Activated naive CD8-positive, alpha-beta T cell treated with anti-CD3 and anti-CD28 coated beads, Interleukin-2, amount 50 U/mL, for 16 hours (primary cell): ENCODE measurements at places on chromosomes 7 and 10.
A peak's percentile ranks its signal among the peaks of the same experiment; 100 is the strongest.

GRCh38 chr10:48929413-48929990 is 10.1 kb downstream of the LRRC18 start:
- no peak for DNase-seq

GRCh38 chr10:51405580-51406351 is 293.6 kb downstream of the CSTF2T start:
- no peak for DNase-seq

DNA sequence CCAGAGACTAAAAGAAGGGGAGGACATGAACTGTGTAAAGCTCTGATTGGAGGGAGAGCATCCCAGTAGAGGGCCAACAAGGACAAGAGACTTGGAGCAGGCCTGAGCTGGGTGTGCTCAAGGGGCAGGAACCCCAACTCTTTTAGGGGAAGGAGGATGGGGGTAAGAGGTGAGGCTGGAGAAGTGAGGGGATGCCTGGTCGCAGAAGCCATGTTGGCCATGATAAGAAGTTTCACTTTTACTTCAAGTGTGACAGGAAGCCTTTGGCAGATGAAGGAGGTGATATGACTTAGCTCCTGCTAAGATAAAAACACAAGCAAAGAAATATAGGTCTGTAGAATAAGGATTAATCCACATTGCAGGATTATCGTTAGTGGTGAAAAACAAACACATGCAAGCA is 208.3 kb downstream of the JAZF1 start:
- DNase-seq = no peak

- peak; percentile 7 for DNase-seq
Observed at GRCh38 chr10:69914398-69915214, 112.9 kb downstream of the COL13A1 start.

DNA sequence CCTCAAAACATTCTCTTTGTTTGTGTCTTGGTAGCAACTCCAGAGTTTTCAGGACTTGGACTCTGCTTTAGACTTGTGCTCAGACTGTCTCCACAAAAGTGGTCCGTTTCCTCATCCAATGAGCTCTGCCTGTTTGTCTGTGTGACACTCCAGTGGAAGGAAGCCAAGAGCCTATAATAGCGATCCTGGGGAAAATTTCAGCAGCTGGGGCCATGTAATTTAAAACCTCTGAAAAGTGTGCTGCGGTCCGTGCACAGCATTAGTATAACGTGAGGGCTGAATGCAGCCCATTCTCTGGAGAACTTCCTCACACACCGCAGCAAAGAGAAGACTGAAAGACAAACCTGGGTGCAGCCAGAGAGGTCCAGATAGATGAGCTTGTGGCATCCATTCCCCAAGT is at the start of gene LRRC17:
LRRC17 (plus strand) TSS at position 259 of the 400 bp plus-strand sequence. CDS start 20,914 bp downstream, outside the sequence.
- DNase-seq = no peak

- DNase-seq = no peak
Observed at GRCh38 chr10:104300736-104301292, 31.8 kb downstream of the GSTO2 start.

DNA sequence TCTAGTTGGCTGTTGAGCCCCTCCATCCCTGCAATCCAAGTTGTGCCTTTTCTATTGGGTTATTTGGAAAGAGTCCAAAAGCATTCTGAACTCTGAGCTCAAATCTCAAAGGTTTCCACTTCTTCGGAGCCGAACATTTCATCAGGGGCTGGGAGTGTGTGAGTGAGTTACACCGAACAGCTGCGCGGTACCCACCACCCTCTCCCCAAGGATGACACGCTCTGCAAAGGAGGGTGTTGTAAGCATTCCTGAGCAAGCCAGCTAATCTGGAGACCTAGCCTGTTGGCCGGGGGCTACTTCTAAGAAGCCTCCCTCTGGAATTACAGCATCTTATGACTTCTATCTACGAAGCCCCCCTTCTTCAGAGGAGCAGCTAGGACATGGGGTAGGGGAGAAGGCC is 270.5 kb downstream of the CREB5 start:
- no peak for DNase-seq

GRCh38 chr7:94129443-94130140 is 125.4 kb upstream of the BET1 start:
- DNase-seq = no peak

GRCh38 chr10:12195281-12195602 is 449 bp downstream of the NUDT5 start:
- DNase-seq = no peak

DNA sequence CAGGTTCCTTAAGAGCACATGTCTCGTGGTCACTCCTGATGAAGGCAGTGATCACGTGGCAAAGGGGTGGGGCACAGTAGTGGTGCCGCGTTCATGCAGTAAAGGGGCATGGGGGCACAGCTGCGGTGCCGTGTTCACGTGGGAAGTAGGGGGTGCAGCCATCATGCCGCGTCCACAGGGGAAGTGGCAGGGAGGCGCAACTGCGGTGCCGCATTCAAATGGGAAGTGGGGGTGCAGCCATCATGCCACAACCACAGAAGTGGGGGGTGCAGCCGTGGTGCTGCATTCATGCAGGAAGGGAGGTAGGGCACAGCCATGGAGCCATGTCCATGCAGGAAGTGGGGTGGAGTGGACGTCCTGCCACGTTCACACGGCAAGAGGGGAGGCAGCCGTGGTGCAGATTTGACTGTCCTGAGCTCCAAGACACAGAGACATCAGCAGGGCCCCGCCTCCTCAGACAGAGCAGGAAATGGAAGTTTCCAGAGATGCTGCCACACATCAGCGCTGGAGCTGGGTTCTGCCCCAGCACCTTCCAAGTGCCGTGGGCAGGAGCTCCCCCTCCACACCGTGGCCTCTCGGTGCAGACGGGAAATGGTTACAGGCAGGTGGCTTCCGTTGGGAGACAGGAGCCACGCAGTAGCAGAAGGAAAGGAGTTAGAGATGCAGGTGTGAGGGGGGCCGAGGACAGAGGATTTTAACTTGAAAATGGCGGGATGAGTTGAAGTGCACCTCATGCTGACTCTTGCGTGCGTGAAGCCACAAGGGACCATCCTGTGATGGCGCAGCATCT is 95.0 kb upstream of the DDC start:
- DNase-seq = no peak

GRCh38 chr7:150940431-150941102 is 37.6 kb downstream of the KCNH2 start:
- DNase-seq = no peak

GRCh38 chr10:31708046-31708445 is 220.6 kb downstream of the ARHGAP12 start:
- no peak for DNase-seq

GRCh38 chr7:113408999-113409398 is 290.6 kb upstream of the SMIM30 start:
- no peak for DNase-seq
